ENCODE measurements at places on chromosomes 7 and 10.

DNA sequence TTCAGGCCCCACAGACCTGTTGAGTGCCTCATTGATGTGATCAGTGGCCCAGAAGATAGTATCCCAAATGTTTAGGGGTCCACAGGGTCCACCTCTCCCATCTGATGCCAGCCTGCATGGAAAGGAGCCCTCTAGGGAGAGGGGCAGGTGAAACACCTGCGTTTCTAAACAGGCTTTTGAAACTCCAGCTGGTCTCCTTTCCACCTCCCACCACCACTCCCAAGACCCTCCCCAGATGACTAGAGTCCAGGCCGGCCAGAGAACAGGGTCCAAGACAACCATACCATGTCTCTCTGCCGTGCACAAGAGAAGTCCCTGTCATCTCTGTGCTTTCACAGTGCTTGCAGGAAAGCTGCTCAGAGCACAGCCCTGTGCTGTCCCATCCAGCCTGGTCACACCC lies 105.0 kb upstream of the NANOS1 start:
- DNase-seq, result no peak

- no peak for DNase-seq
These were observed 712 bp upstream of the CPVL start for GRCh38 chr7:29146888-29147609.

DNA sequence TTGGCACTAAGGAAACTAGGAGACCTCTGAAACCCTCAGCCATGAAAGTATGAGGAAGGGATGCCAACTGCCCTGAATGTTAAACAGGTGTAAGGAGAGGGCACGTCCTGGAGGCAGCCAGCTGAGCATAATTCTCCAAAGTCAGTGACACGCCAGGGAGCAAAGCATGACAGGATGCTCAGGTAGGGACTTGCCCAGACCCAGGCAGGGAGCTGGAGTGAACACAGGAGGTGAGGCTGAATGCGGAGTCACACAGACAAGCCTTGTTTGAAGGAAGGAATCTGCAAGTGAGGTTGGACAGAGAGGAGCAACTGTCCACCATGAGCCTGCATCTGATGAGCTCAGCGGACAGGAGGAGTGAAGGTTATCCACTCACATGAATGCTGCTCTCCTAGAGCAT lies 41.5 kb downstream of the KLRG2 start:
- no peak for DNase-seq

- DNase-seq, result no peak
These were observed 20.3 kb upstream of the UMAD1 start for GRCh38 chr7:7620236-7620635.

GRCh38 chr10:19713800-19714525 lies 102.3 kb upstream of the PLXDC2 start:
- DNase-seq, result no peak

GRCh38 chr7:135759532-135759931 lies 10.9 kb upstream of the FAM180A start:
- no peak for DNase-seq

DNA sequence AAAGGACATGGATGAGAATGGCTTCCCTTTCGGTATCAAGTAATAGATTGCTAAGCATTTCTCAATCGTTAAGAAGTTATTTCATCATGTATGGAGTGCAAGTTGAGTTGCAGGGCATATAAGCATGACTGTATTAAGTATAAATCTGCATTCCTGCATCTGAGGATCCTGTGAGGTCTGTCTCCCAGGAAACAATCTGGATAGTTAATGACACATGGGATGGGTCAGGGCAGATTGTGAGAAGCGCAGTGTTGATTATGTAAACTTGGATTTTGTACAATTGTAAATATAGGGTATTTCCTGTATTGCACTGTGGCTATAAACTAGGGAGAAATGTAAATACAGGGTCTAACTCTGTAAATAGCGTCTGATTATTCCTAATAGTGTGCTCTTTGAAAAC lies 102.6 kb downstream of the PLXDC2 start:
- no peak for DNase-seq

DNA sequence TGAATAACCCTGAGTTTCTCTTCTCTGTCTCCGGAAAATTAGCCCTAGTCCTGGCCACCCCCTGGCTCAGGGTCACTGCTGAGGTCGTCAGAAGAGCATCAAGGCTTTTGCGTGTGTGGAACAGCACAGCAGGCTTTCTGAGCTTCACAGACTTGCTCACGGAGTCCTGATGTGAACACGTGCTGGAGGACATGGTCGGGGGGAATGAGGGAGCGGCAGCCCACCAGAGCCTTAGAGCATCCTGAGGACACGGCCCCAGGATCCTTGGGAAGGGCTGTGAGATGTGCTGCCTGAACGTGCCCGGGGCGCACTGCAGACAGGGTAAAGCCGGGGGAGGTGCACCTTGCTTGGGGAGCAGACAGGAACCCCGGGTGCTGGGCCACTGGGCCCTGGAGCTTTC lies 28.8 kb downstream of the TMEM120A start:
- no peak for DNase-seq

DNA sequence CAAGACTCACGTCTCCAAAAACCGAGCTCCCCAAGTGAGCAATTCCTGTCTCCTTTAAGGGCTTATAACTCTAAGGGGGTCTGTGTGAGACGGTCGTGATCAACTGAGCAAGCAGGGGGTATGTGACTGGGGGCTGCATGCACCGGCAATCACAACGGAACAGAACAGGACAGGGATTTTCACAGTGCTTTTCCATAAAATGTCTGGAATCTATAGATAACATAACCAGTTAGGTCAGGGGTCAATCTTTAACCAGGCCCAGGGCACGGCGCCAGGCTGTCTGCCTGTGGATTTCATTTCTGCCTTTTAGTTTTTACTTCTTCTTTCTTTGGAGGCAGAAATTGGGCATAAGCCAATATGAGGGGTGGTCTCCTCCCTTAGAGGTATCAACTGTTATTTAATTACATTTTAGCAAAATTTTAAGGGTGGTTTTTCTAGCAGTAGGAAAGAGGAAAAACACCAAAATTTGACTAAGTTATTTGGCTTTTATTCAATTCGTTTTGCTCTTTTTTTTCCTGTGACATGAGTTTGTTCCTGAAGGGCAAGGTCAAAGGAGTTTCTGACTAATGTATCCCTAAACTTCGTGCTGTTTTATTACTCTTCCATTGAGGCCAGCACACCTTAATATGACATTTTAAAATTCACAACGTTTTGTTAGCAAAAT lies 121.4 kb upstream of the SEC61G start:
- DNase-seq, result no peak

- no peak for DNase-seq
These were observed 110.6 kb upstream of the EFCAB10 start for GRCh38 chr7:105691680-105692564.
